ENCODE measurements at places on chromosomes 4 and X.

DNA sequence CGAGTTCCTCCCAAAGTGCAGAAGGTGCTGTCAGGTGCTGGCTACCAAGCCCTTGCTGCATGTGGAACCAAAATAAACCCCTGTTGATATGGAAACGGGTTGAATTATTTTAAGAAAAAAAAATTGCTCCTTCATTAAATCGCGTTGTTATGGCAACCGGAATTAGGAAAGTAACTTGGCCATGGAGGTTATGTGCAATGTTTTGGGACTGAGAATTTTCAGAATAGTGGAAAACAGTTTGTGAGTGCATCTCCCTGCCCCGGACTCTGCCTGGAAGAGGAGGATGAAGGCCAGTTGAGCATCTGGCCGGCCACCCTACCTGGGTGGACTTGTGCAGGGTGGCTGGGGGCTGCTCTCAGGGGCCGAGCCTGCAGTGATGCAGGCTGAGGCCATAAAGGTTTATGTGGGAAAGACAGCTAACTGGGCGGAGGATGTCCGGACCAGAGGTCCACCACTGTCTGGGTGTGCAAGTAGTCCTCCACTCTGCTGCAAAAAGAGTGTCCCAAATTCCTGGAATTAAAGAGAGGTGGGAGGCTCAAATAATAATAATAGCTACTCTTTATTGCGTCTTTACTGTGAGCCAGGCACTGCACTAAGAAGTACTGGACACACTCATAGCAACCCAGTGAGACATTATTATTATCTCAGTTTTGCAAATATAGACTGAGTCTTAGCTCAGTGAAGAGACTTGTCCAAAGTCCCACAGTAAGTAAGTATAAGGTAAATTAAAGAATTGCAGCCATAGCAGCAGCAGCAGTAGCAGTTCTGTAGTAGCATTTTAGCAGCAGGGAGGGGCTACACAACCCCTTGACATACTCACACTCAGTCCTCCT, 20.6 kb downstream of the RTL5 start:
- DNase-seq: no peak

DNA sequence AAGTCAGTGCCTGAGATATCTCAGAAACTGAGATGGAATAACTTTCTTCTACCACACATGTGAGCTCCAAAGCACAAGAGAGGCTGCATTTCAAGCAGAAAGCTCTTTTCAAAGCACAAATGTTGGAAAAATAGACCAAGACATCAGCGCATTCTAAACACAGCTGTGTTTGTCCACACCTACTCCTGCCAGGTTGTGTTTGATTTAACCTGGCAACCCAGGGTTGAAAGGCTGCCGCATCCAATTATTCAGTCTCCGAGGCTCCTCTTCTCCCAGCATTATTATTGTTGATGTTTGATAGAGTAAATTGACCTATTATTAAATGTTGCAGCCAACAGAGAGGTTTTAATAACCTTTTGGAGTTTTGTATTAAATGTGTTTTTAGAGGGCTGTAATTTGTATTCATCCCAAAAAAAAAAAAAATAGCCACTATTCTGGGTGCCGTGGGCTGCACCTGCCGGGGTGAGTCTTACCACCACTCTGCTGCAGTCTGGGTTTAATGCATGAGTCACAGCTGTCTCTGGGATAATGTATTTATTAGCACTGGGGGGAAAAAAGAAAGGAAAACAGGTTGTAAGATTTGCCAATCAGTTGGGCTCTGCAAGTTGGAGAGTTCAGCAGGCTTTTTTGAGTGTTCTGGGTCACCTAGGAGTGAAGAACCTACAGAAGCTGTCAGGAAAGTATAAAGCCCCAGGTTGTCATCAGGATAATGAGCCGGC, 105.2 kb upstream of the NOCT start:
- DNase-seq: no peak

GRCh38 chrX:39815631-39816030, 282.1 kb downstream of the BCOR start:
- no peak for DNase-seq

DNA sequence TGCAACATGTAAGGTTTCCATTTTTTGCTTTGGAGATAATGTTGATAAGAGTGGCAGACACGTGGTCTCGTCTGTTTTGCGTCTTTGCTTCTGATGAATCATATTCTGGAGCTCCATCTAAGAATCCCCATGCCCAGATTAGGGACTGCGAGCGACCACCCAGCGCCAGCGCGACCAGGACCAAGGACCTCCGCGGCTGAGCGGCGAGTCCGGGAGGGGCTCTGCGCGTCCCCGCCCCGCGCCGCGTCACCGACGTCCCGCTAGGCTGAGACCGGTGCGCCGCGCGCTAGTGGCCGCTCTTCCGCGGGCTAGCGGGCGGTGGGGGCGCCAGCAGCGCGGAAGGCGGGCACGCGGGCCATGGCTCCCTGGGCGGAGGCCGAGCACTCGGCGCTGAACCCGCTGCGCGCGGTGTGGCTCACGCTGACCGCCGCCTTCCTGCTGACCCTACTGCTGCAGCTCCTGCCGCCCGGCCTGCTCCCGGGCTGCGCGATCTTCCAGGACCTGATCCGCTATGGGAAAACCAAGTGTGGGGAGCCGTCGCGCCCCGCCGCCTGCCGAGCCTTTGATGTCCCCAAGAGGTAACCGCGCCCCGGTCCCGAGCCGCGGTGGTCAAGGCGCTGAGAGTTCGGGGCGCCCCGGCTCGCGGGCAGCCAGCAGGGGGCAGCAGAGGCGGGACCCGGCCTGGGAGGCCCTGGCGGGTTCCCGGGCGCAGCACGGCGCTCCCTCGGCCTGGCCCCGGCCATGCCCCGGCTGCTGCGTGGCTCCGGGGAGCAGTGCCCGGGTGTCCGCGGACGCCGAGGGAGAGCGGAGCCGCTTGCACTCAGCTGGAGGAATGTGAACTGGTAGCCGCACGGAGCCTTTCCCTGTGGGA, at the start of gene SRD5A3:
Gene SRD5A3, plus strand, starts transcription at position 263 of the 871 bp plus-strand sequence. Its CDS starts 95 bp downstream, at position 358.
- peak; percentile 60 for DNase-seq

DNA sequence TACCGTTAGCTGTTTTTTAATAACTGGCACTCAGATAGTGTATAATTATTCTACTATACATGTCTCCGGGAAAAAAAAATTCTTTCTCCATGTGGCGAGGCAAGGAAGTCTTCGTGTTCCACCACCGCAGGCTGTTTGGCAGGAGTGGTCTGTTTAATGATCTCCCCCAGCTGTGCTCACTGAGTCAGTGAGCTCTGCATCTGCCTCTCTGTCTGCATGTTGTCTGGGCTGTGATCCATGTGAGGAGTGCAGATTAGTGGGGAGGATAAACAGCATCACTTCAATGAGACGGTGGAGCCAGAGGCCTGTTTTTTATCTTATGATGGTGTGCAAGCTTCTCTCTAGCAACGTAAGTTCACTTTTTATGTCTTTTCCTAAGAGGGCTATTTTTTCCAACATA, 69.8 kb downstream of the RPS3A start:
- DNase-seq: no peak

GRCh38 chr4:3775005-3775404, 8.8 kb downstream of the ADRA2C start:
- DNase-seq: no peak

GRCh38 chr4:52780206-52780605, 29.0 kb upstream of the ERVMER34-1 start:
- DNase-seq: no peak

DNA sequence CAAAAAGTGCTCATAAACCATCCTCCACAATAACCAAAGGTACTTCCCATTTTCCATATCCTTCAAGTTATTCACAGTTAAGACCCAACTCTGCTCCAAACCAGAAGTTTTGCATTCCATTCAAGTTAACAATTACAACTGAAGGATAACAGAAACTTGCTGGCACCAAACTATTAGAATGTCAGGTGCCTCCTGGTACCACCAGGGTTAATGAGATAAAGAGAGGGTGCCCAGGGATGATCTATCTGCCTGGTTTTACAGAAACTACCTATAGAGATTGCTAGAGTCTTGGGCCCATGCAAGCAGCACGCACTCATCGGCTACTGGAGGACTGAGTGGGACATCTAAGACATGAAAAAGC, 114.6 kb downstream of the RBM47 start:
- no peak for DNase-seq

DNA sequence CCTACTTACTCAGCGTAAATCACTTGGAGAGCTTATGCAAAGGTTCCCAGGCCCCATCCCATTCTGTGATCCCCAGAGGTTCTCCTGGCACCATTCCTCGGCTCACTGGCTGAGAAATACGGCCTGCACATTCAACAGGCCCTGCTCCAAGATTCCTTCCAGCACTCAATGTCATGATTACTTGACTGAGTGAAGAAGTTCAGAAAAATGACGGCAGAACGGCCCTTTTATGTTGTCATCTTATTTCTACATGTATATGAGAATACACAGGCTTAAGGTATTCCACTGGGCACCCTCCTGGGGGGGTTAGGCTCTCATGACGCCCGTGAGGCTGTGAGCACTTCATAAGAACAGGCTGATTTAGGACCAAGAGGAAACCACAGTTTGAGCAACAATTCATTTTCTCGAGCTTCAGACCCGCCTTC, 190.6 kb downstream of the NSUN7 start:
- DNase-seq: no peak

DNA sequence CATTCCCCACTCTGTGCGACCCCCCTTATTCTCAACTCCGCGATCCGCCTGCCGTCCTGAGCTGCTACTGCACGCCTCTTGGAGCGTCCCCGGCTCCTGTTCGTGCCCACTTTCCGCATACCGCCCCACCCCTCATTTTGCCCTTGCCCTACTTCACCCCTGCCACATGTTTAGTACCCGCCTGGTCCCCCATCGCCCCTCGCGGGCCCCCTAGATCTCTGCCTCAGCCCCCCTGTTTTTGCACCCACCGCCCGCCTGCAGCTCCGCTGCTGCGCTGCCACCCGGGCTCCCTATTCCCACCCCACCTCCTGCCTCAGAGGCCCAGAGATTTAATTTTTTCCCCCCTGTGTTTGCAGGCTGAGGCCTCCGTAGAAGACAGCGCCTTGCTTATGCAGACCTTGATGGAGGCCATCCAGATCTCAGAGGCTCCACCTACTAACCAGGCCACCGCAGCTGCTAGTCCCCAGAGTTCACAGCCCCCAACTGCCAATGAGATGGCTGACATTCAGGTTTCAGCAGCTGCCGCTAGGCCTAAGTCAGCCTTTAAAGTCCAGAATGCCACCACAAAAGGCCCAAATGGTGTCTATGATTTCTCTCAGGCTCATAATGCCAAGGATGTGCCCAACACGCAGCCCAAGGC, 1.4 kb downstream of the MAGED1 start:
- DNase-seq: no peak

- DNase-seq: no peak
Observed at GRCh38 chrX:18126971-18127370, 93.7 kb downstream of the BEND2 start.

DNA sequence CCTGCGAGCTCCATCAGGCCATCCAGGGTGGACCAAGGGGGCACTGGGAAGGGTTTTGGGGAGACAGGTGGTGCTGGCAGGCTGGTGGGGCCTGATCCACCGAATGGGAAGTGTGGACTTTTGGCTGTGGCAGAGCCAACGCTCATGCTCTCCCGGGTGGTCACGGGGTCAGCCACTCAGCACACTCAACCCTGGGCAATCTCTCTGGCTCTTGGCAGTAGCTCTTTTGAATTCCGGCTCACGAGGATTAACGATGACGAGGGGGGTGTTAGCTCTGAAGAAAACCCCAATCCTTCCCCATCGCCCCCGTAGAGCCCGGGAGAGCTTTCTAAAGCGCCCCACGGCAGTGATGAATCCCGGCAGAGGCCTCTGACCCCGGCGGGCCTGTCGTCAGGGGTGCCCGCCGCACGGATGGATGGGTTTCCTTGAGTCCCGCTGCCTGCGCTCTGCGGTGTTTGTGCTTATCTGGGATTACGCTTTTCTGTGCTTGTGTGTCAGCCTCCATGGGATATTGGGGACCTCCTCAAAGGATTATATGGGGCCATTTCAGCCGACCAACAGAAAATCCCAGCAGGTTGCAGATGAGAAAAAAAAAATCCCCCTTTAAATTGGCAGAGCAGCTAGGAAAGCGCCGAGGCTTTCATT, 156.8 kb upstream of the PSAPL1 start:
- no peak for DNase-seq

GRCh38 chrX:109886122-109886761, 116.7 kb upstream of the TMEM164 start:
- no peak for DNase-seq

DNA sequence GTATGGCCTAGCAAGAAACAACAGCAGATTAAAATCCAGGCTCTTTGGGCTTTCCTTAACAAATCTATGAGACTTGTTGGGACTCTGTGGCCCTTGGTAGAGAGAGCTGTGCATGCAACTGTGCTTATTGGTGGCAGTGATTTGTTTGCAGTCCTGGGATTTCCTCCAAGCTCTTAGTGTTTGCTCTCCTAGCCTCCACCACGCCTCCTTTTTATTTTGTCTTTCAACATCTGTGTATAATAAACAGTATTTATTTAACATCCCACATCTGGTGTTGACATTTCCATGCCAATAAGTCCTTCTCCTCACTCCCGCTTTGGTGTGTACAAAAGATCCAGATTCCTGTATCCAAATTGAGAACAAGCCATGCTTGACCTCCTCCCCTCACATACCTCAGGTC, 3.1 kb downstream of the TNMD start:
- DNase-seq: no peak

- DNase-seq: no peak
Observed at GRCh38 chr4:15117270-15117946, 115.1 kb downstream of the CPEB2 start.

DNA sequence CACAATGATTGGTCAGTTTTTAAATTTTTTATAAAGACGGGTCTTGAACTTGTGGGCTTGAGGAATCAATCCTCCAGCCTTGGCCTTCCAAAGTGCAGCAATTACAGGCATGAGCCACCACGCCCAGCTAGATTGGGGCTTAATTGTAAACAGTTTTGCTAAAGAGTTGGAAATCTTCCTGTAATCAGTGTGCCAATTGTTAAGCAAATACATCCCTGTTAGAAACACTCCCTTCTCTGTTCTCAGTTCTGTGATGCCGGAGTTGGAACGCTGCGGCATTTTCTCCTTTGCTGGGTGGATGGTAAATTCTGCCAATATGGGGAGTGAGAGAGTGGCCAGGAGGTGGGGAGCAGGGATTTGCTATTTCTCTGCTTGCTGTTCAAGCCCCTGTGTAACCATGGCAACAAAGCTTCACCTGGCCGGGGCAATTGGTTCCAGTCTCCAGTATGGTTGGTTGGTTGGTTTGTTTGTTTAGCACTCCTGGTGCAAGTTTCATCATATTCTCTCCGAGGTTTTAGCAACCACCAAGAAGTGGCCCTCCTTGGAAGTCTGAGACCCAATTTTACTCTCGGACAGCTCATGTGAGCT, 3.0 kb upstream of the SPATA4 start:
- DNase-seq: no peak

GRCh38 chr4:14744346-14744745, 257.9 kb upstream of the CPEB2 start:
- no peak for DNase-seq

- no peak for DNase-seq
Observed at GRCh38 chrX:109934935-109935334, 68.0 kb upstream of the TMEM164 start.

DNA sequence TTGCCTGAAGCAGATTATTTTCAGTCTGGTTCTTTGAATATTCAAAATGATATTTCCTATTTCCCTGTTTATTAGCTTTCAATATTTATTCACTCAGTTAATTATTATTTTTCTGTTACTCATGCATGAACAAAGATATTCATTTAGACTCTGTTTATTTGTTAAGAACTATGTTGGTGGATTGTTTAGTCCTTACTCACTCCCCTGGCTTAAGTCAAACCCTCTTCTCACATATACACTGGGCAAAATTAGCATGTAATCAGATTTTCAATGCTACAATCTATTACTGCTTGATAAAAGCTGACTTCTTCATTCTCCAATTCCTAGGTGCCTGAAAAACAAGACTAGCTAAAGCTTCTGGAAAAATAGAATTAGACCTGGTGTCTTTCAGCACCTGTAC, 335.8 kb downstream of the FAT4 start:
- DNase-seq: no peak

- DNase-seq: no peak
Observed at GRCh38 chr4:78624048-78624447, 72.5 kb downstream of the ANXA3 start.

All from stimulated activated CD8-positive, alpha-beta memory T cell treated with anti-CD3 and anti-CD28 coated beads, Interleukin-7, amount 100 ng/mL, for 1 hour (primary cell).